ENCODE measurements at places on chromosomes 5 and 9.
A peak's percentile ranks its signal among the peaks of the same experiment; 100 is the strongest.

- DNase-seq, result no peak
Measured at GRCh38 chr9:99350461-99350860, 128.4 kb downstream of the SEC61B start.

GRCh38 chr9:83960991-83961390 lies 19.0 kb downstream of the HNRNPK start:
- DNase-seq, result no peak

- DNase-seq, result no peak
Measured at GRCh38 chr9:20353931-20354652, 268.2 kb downstream of the MLLT3 start.

DNA sequence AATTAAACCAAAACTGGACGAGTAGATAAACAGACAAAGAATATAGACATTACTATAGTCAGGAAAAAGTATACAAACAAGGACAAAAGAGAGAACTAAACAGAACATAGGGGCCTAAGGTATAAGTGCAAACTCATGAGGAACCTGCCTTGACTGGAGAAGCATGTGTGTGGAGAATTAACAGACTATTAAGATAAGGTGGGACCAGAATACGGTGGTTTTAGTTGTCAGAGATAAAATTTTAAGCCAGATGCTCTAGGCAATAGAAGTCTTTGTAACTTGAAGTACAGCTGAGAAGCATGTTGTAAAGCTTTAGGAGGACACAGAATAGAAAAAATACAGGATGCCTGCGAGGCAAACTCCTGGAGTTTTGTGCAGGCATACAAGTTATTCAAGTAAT lies 707.1 kb downstream of the PTPRD start:
- DNase-seq, result no peak

DNA sequence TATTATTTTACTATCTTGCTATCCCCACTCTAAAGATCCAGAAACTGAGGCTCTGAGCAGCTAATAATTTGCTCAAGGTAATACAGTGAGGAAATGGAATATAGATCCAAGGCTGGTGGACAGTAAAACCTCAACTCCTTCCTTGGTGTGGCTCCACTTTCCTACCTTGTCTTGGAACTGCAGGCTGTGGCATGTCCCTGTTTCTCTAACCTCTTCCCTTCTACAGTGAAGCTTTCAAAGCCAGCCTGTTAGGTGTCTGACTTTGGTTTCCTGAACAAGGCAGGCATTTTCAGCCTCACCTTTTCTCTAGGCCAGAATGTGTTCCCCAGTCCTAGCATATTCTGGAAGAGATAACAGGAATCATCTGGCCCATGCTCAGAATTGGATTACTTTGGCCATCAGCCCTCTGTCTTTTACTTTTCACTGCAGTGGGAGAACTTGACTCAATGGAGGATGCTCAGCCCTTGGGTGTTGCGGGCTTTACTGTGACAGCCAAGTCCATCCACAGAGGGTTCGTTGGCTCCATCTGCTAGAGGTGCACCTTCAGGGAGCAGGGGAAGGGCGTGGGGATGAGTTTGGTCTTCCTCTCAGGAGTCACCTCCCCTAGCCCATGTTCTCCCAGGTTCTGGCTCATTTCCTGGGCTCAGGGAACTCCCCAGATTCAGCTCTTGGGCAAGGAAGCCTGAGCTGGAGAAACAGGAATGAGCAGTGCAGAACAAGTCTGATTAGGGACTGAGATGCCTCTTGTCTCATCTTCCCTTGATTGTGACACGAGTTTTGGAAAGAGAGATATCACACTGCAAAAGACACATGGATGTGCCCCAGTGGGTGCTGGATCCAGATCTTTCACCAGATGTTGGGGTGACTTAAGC lies 1.1 kb downstream of the NIPAL4 start:
- DNase-seq, result no peak

GRCh38 chr5:126269511-126269910 lies 153.7 kb upstream of the GRAMD2B start:
- DNase-seq, result no peak

- no peak for DNase-seq
Measured at GRCh38 chr9:6382681-6383080, 30.3 kb upstream of the UHRF2 start.

DNA sequence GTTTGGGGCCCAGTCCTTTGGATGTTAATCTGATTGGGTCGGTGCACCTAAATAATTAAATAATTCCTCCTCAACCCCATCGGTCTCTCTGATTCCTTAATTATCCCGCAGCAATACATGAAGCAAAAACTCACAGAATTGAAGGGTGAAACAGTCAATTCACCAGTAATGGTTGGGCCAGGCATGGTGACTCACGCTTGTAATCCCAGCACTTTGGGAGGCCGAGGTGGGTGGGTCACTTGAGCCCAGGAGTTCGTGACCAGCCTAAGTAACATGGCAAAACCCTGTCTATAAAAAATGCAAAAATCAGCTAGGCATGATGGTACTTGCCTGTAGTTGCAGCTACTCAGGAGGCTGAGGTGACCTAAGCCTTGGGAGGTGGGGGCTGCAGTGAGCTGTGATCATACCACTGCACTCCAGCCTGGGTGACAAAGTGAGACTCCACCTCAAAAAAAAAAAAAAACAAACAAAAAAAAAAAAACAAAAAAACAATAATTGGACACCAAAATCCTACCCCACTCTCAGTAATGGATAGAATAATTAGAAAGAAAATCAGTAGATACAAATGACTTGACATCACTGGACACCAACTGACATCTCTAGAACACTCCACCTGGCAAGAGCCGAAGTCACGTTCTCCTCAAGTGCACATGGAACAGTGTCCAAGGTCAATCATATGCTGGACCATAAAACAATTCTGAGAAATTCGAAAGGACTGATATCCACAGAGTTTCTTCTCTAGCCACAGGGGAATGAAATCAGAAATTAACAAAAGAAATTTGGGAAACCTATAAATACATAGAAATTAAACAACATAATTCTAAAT lies 5.3 kb downstream of the ABO start:
- no peak for DNase-seq

GRCh38 chr5:1404062-1404461 lies 41.2 kb downstream of the SLC6A3 start:
- no peak for DNase-seq

GRCh38 chr5:10424124-10424731 lies 17.5 kb upstream of the ROPN1L start:
- peak; percentile 28 for DNase-seq
